G401 (cell line): ENCODE measurements at places on chromosomes 5 and 9.
A peak's percentile ranks its signal among the peaks of the same experiment; 100 is the strongest.

- DNase-seq: no peak
Measured at GRCh38 chr5:64688391-64688790, 1.9 kb upstream of the SHISAL2B start.

- no peak for DNase-seq
Measured at GRCh38 chr5:598564-598890, 13.6 kb upstream of the CEP72 start.

GRCh38 chr5:180353048-180353979 lies at the start of gene GFPT2:
Gene GFPT2 (minus strand): TSS chr5:180353336. CDS start chr5:180353217, 119 bp downstream.
- DNase-seq: peak; percentile 89

GRCh38 chr9:125674981-125675973 lies 31.7 kb downstream of the MAPKAP1 start:
- DNase-seq: no peak

DNA sequence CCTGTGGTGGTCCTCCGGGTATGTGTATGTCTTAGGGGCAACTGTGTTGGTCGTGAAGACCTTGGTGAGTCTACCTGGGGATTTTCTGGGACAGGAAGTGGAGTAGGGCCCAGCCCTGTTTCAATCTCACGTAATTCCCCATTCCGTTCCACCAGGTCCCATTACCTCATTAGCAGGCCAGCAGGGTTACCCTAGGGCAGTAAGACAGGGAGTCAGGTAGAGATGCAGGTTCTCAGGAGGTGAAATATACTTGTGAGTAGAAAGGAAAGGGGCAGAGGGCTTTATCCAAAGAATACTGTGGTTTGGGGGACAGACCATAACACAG lies 56.5 kb downstream of the MACROH2A1 start:
- DNase-seq: no peak

DNA sequence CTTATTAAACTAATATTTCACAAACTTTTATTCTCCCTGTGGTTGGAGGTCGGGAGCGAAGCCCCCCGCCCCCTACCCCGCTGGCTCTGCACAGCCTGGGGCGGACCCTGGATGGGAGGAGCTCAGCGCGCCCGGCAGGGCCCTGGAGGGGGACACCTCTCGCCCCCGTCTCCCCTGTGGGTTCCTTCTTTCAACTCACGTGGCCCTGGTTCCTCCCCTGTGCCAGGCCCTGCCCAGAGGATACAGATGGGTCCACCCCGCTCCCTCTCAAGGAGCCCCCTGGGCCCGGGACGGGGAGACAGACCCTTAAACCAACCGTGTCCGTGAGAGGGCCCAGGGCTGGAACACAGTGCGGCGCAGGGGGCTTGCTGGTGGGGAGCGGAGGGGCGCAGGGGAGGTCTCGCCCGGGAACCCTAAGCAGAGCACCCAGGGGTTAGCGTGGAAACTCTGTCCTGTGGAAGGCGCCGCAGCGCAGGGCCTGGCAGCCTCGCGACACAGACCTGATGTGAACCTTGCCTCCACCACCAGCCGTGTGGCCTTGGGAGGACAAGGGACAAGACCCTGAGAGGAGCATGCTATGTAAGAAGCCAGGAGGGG lies 103.7 kb upstream of the MVB12B start:
- DNase-seq: no peak

DNA sequence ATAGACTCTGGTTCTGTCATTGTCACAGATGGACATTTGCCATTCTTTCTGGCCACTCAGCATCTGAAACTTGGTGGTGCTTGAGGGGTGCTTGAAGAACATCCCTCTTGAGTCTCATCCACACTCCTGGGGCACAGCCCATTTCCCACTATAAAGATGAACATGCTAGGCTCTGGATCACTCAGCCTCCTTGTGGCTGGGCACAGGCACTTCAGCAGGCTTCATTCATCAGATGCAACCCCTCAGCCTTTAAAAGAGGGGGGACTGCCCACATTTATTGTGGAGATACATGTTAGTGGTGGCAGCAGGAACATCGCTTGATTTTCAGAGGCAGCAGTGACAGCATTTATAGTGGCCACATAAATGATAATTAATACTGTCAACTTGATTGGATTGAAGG lies 124.7 kb upstream of the NIPBL start:
- no peak for DNase-seq

GRCh38 chr9:70006306-70006705 lies 37.3 kb upstream of the MAMDC2 start:
- DNase-seq: no peak

- DNase-seq: no peak
Measured at GRCh38 chr9:127903557-127904475, 4.4 kb upstream of the ST6GALNAC6 start.

DNA sequence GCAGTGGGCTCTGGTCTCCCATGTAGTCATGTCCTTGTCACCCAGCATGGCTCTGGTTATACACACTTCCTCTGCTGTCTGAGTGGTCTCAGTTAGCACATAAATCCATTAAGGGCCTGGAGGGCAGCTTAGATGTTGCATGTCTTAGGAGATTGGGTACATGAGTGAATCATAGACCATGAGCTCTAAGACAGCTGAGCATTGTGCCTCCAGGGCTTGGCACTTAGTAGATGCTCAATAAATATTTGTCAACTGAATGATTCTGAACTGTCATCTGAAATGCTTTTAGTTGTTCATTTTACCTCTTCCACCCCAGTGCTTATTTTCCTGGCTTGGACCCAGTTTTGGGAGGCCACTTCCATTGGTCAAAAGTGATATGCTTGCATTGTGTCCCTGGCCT lies 135.6 kb downstream of the BOD1 start:
- DNase-seq: no peak

DNA sequence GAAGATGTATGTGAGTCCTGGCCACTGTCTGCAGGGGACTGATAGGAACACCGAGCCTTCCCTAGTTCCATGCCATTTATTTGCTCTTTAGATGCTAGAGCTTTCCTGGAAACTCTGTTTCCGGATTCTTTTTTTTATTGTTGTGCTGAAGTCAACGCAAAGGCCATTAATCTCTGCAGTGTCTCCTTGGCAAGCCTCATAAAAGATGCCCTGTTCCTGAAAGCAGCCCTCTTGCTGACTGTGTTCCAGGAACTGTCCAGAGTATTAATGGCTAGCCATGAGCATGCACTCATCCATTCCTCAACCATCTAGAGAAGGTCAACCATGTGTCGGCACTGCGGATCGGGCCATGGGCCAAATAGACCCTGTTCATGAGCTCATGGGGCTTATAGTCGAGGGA lies 42.9 kb upstream of the SMAD5 start:
- no peak for DNase-seq

GRCh38 chr5:40873286-40873880 lies 32.2 kb downstream of the CARD6 start:
- DNase-seq: no peak

GRCh38 chr5:133612249-133612860 lies at the start of gene FSTL4:
Gene FSTL4 (minus strand): TSS chr5:133612541.
- DNase-seq: peak; percentile 76

GRCh38 chr5:30343707-30344106 lies 849.8 kb upstream of the CDH6 start:
- DNase-seq: no peak

- DNase-seq: no peak
Measured at GRCh38 chr5:157245476-157245875, 20.4 kb upstream of the CYFIP2 start.

GRCh38 chr9:17824191-17824590 lies 245.3 kb downstream of the SH3GL2 start:
- DNase-seq: no peak

GRCh38 chr9:71944754-71945375 lies 33.4 kb downstream of the C9orf85 start:
- no peak for DNase-seq

DNA sequence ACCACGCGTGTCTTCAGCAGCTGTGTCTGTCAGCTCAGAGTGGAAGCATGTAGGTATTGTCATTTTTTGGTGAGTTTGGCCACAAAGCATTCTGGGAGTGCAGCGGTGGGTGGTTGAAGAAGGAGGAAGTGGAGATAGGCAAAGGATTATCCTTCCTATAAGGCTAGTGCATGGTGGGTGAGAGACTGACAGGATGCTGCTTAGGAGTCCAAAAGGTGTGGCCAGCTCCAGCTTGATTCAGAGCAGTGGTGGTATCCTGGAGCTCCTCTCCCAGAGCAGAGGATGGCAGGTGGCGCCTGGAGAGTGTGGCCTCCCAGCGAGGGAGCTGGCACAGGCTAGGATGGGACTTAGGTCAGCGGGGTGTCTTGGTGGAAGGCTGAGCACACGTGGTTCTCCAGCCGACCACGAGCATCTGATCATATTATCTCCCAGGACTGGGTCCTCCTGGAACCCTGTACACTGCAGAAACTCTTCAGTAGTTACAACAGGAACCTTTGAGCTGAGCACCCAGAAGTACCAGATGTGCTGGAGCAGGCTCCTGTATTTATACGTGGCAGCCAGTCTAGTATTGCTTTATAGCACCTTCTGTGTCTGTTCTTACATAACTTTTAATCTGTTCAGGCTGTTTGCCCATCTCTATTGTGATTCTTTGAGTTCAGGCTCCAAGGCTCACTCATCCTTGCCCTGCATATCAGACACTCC lies 29.6 kb downstream of the MAML1 start:
- peak; percentile 46 for DNase-seq

- no peak for DNase-seq
Measured at GRCh38 chr5:82522897-82523296, 244.7 kb upstream of the RPS23 start.

GRCh38 chr5:30436691-30437090 lies 756.8 kb upstream of the CDH6 start:
- no peak for DNase-seq

DNA sequence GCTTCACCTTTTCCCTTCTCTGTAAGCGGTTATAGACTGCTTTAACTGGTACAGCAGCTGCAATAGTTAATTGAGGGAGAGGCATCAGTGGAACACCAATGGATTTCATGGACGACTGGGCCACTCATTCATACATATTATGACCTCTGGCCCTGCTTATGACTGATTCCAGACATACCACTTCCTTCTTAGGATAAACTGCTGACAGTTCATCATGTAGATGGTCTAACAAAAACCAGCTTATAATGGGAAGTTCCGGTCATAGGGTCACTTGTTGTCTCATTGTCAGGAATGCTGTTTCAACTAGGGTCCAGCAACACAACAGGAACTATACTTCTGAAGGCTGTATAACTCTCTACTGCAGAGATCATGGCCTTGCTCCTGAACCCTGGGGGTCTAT lies 265.2 kb upstream of the RASA1 start:
- no peak for DNase-seq

- no peak for DNase-seq
Measured at GRCh38 chr5:127826011-127826410, 122.8 kb downstream of the CCDC192 start.

GRCh38 chr5:128591598-128592455 lies 53.8 kb upstream of the FBN2 start:
- DNase-seq: no peak

DNA sequence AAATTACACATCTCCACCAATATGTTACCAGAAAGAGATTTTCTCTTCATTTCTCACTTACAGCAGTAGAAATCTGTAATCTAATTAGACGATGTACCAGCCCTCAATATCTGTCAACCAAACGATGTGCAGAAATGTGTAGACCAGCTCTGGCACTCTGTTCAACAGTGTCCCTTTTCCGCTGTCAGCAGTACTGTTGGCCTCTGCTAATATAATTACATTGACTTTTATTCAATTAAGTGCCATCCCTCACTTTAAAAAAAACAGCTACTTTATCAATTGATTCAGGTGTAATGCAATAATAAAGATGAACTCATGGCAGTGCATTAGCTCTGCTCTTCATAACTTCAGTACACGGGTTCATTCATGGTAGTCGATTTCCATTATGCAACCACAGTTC lies 448.4 kb downstream of the BNC2 start:
- DNase-seq: no peak

DNA sequence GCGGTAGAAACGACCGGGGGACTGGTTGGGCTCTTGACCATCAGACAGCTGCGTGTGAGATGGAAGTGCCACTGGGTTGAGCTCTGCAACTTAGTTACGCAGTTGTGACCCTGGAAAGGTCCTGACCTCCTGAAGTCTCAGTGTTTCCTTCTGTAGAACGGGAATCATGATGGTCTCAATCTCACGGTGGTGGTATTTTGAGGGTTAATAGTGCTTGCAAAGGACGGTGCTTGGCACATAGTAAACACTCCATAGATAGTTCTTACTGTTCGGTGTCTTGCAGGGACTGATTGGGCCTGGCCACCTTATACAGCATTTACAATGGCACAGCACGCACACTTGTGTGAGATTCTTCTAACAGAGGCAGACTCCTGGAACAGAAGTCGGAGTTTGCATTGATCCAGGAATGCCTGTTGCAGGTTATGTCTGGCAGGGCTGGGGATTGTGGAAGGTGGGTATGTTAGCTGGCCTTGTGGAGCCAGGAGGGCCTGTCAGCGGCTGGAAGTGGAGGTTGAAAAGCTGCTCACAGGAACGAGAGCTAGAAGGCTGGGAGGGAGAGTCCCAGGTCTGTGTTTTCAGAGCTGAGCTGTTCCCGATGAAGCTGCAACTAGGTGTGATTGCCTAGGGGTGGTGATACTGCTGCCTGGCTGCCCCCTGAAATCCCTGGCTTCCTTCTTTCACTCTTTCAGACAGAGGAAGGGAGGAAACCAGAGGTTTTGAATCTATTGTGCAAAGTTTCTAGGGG lies 962 bp upstream of the TXN start:
- DNase-seq: peak; percentile 38

GRCh38 chr5:6383376-6383775 lies 5.0 kb upstream of the MED10 start:
- no peak for DNase-seq

DNA sequence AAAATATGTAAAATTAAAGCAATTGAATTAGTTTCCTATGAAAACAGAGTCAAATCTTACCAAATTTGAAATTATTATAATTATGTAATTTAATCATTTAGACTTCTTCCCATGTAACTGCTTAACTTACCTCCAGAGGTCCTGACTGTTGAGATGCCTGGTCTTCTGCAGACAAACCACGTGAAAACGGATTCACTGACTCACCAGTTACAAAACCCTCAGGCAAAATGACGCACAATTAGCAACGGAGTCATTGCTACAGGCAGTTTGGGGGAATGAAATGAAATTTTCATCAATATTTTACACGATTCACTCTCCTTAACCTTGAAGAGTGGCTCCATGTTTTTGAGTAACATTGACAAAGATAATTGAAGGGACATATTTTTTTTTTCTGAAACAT lies 460.8 kb downstream of the MTRR start:
- no peak for DNase-seq

DNA sequence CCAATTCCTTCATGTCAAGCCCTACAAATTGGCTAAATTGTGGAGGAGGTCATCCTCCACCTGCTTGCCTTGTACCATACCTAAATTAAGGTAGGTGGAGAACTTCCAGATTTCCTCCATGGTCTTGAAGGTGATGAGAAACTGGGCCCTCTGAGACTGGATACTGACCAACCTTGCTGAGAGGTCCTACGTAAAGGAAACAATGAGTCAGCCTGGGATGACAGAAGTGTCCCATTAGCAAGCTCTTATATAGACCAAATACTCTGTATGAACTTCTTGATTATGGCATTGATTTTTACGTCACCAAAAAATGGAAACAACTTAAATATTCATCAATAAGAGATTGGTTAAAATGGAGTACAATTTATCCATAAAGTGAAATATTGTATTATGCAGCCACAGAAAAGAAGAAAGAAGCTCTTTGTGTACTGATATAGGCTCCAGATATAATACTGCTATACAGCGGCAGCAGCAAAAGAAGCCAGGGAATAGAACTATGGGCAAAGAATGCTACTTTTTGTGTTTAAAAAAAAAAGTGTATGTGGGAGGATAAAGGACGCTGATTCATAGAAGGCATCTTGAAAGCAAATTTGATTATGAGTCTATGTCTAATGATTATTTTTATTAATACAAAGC lies 18.3 kb downstream of the SH3TC2 start:
- DNase-seq: no peak
